ENCODE measurements at places on chromosomes 1 and 21.

- no peak for DNase-seq
Measured at GRCh38 chr1:181448461-181448860, 34.9 kb upstream of the CACNA1E start.

DNA sequence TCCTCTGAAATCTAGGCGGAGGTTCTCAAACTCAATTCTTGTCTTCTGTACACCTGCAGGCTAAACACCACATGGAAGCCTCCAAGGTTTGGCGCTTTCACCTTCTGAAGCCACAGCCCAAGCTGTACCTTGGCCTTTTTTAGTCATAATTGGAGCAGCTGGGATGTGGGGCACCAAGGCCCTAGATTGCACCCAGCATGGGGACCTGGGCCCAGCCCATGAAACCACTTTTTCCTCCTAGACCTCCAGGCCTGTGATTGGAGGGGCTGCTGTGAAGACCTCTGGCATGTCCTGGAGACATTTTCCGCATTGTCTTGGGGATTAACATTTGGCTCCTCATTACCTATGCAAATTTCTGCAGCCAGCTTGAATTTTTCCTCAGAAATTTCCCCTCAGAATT is 181.0 kb downstream of the TYW3 start:
- no peak for DNase-seq

DNA sequence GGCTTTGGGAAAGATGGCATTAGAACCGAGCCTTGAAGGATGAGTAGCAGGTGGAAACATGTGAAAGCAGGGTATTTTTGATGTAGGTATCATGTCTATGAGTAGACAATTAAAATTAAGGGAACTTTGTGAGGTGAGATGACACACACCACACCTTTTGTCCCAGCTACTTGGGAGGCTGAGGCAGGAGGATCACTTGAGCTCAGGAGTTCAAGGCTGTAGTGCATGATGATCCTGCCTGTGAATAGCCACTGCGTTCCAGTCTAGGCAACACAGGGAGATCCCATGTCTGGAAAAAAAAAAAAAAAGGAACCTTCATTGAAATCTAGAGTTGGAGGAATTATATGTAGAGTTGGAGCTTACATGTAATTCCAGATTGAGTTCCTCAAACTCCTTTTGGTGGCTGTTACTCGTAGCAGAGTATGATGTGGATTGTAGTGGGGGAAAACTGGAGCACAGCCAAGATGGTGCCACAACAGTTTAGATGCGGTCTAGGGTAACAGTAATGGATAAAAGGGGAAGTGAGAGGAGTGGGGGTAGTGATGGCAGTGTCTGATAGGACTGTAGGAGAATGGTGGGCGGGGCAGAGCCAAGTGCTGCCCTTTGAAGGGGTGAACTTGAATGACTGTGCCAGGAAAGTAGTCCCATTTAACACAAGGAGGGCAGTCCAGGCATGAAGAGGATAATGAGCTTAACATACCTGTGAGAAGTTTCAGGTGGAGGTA is 17.4 kb downstream of the AK4 start:
- DNase-seq, result no peak

DNA sequence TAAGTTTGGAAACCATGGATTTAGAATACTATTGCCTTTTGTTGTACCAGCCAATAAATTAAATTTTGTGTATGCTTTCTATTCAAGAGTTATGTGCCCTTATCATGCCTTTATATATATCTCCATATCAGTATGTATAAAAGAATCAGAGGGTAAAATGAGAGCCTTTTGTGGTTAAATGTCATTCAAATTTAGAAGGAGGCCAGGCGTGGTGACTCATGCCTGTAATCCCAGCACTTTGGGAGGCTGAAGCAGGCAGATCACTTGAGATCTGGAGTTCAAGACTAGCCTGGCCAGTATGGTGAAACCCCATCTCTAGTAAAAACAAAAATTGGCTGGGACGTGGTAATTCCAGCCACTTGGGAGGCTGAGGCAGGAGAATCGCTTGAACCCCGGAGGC is 88.9 kb downstream of the XPR1 start:
- no peak for DNase-seq

DNA sequence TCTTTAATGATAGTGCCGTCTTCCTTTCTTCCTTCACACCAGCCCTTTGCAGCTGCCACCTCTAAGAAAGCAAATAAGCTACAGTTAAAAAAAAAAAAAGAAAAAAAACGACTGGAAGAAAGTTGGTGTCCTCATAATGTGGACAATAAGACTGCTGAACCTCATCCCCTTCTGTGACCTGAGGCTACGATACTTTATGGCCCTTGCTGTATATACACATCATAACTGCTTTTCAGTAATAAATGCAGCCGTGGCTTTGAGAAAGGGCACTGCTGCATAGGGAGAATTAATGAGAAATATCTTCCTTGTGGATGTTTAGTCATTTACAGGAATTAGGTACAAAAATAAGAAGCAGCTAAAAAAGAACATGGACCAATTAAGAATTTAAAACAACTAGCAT is 333.8 kb upstream of the ADGRL2 start:
- no peak for DNase-seq

- DNase-seq, result no peak
Measured at GRCh38 chr1:20322825-20323612, 32.3 kb downstream of the VWA5B1 start.

DNA sequence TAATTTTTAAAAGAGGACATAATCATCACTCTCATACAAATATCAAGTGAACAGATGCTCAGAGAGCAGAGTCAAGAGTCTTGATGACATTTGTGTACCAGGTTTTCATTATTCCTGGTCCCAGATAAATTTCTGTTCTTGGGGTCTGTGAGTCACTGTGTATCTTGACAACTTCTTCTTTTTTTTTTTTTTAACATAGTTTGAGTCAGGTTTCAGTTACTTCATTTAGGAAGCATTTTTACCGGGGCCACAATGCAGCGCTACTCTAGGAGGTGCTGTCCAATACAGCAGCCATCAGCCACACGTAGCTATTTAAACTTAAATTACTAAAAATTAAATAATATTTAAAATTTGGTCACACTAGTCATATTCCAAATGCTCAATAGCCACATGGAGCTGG is 188.1 kb upstream of the SAMSN1 start:
- DNase-seq, result no peak

DNA sequence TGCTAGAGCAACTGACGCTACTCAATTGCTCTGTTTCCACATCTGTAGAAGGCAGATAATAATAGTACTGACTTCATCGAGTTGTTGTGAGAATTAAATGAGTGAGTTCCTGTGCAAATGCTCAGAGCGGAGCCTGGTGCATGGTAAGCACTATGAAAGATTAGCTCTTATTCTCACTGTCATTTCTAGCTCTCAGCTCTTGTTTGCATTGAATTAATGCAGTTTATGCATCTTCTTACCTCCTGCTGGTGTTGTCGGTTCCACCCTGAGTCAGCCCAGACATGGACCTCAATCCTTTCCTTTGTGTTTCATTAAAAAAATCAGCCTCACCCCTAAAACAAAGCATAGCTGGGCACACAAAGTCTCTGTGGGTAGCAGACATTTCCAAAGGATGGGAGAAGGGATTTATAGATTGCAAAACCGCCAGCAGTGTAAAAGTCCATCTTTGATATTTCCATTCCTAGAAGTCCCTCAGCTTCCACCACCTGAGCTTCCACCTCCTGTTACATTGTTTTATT is 254.4 kb upstream of the CSF3R start:
- no peak for DNase-seq

- no peak for DNase-seq
Measured at GRCh38 chr1:113490384-113490783, 100.1 kb downstream of the MAGI3 start.

GRCh38 chr1:210770396-210770984 is 363.5 kb downstream of the KCNH1 start:
- DNase-seq, result no peak

DNA sequence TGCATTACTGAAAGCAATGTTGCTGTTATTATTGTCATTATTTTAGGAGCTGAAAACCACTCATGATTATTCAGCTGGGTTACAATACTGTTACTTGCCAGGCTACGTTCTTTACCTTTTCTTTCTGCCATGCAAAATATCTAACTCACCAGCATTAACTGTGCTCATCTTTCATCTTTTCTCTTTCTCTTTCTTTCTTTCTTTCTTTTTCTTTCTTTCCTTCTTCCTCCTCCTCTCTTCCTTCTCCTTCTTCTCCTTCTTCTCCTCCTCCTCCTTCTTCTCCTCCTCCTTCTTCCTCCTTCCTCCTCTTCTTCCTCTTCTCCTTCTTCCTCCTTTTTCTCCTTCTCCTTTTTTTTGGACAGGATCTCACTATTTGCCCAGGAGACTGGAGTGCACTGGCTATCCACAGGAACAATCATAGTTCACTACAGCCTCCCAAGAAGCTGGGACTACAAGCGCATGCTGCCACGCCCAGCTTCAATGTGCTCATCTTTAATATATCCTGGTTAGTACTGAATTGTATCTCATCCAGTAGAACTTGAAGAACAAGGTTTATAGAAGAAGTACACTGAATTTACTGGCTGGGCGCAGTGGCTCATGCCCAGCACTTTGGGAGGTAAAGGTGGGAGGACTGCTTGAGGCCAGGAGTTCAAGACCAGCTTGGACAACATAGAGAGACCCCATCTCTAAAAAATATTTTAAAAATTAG is 6.9 kb upstream of the ZMYM4 start:
- no peak for DNase-seq

- DNase-seq, result no peak
Measured at GRCh38 chr1:99119188-99119587, 114.5 kb upstream of the PLPPR5 start.

DNA sequence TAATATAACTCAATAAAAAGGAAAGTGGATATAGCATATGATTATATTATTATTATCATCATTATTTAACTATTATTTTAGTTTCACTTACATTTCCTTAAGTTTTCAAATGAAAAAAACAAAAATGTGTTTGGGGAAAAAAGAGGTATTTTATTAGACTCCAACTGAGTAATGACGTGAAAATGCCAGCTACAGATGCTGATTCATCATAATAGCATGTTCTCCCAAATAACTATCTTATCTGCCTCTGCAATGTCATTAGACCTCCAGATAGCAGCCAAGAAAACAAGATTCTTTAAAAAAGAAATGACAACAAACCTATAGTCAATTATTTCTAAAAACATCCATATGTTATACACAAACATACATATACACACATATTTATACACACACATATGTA is 1071.9 kb upstream of the TMPRSS15 start:
- DNase-seq, result no peak

DNA sequence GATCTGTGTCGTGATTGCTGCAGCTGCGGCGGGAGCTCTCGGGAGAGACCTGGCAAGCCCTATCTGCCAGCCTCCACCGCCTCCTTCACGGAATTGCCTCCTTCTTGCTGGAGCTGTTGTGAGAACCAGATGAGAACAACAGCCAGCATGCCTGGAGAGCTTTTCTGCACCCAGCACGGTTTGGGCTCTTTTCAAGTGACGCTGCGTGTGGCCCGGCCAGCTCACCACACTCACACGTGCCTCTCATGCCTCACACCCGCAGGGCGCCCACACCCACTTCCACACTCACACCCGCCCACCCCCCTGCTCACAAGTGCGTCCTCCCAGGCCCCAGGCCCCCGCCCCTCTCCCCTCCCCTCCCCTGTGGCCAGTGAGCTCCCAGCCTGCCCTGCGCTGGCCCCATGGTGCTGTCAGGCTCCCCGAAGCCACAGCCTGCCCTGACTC is 135.7 kb upstream of the RUNX3 start:
- no peak for DNase-seq

DNA sequence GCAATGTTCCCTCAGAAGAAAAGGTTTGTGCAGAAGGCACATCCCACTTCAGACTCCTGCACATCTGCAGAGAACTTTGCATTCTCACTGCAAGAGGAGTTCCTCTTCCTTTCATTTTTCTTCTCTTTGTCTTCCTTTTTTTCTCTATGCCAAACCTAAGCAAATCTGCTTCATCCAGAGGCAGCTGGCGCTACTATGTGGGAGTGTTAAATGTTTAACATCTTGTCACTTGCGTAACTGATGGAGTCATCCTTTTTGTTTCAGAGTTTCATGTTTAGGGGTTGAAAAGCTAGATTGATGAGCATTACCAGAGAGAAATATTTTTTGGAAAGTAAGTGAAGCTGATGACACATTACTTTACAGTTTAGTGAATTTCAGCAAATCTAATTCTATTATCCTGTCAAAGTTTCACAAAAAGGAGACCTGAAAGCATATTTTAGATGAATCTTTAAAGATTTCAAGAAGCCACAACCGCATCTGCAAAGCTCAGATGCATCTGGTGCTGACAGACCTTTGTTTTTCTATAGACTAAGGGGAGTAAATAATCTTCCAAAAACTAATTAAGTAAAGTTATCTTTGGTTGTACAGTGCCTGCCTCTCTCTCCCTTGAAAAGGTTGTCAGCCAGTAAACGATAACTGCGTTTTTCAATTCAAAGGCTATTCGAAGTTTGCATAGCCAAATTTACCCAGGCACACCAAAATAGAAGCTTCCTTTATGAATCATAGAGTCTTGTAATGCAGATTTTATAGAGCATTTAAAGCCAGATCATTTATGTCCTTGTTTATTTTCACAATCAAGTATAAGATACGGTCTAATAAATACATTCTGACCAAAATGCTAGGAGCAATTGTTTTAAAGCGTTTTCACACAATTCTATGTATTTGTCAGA is 1.2 kb upstream of the LRRC53 start:
- no peak for DNase-seq

- no peak for DNase-seq
Measured at GRCh38 chr1:192235127-192235526, 76.9 kb downstream of the RGS18 start.

DNA sequence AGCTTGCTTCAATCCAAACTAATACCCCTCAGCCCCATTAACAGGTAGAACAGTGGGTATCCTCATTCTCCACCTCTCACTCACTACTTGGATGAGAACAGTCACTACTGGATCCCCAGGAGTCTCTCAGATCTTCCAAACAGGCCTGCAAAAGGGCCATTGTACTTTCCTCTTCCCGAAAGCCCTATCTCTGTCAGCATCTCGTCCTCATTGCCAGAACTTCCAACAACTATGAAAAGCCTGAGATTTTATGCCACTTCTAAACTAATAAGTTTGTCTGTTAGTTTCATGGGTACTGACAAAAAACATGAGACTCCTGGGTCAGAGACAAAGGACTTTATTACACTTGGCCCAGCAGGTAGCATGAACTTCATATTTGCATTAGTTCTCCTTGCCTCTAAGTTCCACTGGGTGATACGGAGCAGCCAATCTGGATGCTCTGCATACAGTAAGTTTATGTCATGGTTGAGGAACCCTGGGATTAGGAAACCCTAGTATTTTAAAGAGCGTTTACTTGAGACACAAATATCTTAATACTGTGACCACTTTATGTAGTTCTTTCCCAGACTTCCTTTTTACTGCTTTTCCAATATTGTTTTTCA is 38.1 kb downstream of the VANGL2 start:
- DNase-seq, result no peak
